ENCODE measurements at places on chromosomes 5 and 9.

DNA sequence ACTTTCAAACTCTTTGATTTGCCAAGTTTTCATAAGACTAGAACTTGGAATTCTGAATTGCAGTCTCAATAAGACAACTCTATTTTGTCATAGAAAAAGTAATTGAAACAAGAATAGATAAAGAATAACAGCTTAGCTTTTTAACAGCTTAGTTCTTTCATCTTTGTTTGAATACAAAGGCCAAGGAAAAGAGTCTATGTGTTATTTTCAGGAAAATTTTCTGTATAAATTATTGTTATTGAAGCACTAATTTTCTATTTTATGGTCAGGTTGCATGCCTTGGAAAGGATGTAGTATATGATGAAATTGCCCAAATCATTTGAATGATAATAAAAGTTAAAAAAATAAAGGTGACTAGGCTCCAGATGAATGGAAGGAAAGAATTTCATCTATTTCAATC, 25.2 kb upstream of the SPRY4 start:
- no peak for DNase-seq

- no peak for DNase-seq
Observed at GRCh38 chr5:103094737-103095136, 25.2 kb downstream of the GIN1 start.

- DNase-seq, result no peak
Observed at GRCh38 chr9:129550199-129550839, 70.6 kb downstream of the C9orf50 start.

DNA sequence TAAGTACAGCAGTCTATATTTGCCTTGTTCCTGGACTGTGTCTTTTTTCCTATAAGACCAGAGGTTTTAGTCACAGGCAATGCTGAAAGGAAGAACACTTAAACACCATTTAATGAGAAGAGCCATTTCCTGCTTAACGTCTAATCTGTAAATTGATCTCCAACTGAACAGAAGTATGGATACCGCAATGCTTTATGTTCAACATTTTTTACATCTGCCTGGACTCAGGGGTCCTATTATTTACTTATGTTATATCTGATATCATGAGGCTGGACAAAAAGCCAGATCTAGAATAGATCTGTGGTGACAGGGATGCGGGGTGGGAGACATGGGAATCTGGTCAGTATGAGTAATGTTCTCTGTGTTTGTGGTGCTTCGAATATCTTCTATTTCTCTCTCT, 334.6 kb upstream of the MPDZ start:
- DNase-seq, result no peak

DNA sequence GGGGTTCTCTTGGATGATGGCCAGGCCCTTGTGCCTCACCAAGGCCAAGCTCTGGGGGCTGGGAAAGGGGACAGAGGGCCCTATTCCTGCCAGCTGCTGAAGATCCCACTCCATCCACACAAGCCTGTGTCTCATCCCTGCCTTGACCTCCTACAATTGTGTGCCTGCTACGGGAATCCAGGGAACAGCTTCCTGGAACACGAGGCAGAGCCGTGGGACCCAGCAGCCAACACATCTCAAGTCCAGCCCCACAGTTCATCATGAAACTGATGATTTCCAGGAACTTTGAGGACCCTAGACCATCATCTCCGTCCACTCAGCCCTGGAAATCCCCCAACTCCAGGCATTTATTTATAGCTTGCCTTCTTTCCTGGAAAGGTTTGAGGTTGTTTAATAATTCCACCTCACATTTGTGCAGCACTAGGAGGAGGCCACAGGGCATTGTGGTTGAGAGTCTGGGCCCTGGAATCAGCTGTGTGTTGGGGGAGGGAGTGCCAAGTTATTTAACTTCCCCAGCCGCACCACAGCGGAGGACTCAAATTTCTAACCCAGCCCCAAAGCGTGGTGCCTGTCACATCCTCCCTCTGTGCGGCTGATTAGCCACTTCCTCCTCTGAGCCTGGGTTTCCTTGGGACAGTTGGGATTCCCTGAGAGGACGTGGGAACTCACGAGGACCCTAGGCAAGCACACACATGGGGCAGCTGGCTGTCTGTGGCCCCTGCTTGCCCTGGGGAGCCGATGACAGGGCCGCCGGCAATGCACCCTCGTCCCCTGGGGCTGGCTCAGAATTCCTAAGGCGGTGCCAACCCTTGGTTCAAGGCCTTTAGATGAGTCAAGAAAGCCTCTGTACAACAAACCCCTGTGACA, 58.2 kb upstream of the GGTA1 start:
- no peak for DNase-seq

GRCh38 chr5:90387508-90387907, 22.0 kb downstream of the CETN3 start:
- no peak for DNase-seq

DNA sequence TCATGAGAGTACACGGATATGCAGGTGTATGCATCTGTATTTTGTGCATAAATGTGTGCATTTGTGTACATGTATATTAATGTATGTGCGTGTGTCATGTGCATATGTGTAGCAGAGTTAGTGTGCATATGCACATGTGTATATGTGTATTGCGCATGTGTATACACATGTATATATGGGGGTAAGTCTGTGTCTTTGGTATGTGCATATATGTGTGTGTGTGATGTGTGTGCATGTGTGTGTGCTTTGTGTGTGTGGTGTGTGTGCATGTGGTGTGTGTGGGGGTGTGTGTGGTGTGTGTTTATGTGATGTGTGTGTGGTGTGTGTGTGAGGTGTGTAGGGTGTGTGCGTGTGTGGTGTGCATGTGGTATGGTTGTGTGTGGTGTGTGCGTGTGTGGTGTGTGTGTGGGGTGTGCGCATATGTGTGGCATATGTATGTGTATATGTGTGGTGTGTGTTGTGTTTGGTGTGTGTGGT, 13.1 kb upstream of the CTSL start:
- DNase-seq, result no peak

GRCh38 chr9:137407590-137408300, 15.2 kb downstream of the EXD3 start:
- DNase-seq, result no peak

GRCh38 chr5:136058039-136058971, 29.5 kb downstream of the TGFBI start:
- DNase-seq, result no peak

GRCh38 chr9:27655441-27655840, 82.2 kb upstream of the C9orf72 start:
- no peak for DNase-seq

DNA sequence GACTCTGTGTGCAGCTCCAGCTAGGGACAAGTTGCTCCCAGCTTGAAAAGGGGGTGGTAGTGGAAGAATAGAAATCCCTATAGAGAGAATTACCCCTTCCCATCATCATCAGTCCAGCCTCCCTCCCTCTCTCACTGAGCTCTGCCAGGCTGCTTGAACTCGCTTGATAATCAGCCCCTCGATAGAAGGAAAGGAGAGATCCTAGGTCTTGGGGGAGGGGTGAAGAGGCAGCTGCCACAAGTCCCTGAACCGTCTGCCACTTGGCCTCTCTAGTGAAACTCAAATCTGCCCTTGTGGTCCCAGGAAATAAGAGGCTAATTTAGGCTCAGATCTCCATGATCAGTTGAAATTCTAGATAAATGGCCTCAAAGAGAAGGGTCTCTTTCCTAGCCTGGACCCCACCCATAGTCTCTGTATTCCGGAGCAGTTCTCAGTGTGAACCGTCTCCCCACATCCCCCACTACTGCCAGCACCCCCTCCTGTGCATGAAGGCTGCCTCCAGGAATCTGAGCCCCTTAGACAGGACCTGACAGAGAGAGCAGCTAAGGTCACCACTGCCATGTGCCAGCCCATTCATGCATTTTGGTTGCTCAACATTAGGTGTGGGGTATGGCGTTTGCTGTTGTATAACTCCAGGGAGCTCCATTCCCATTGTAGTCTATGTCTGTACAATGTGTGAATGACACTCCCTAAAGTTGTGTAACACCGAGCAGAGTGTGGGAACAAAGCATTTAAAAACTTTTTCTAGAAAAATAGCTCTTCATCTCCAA, 5.5 kb downstream of the DNAJB5 start:
- DNase-seq, result no peak

- DNase-seq, result no peak
Observed at GRCh38 chr5:146394486-146394885, 52.6 kb upstream of the TCERG1 start.

- no peak for DNase-seq
Observed at GRCh38 chr5:1338506-1339070, 6.3 kb downstream of the CLPTM1L start.

DNA sequence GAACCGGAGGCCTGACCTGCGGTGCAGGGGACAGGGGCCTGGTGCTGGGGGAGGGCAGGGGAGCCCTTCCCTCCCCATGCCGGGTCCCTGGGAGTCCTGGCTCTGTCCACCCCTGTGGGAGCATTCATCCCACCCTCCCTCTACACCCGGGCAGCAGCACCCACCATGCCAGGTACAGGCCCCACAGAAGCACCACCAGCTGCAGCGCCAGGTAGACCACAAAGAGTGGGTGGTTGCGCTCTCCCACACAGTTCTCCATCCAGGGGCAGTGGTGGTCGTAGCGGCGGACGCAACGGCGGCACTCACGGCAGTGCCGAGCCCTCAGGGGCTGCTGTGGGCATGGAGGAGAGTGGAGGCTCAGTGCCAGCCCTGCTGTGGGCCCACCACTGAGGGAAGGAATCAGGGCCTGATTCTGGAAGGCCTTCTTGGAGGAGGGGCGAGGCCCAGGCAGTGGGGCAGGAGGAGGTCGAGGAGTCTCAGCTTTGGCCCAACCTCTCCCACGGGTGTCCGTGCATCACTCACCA, 2.4 kb downstream of the ZDHHC12 start:
- no peak for DNase-seq

DNA sequence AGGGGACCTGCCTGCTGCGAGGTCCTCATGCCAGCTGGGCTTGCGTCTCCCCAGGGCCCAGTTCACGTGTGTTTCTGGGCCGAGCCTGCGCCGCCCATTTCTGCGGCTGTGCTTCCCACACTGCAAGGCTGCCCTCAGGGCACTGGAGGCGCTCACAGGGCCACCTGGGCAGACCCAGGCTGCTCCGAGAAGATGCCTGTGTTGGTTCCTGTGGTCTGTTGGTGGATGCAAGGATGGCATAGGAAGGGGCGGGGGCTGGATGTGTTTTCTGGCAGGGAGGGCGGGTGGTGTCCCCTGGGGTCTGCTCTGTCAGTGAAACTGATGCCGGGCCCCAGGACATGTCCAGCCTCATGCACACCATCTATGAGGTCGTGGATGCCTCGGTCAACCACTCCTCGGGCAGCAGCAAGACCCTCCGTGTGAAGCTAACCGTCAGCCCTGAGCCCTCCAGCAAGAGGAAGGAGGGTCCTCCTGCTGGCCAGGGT, 25.9 kb downstream of the NKD2 start:
- no peak for DNase-seq

GRCh38 chr9:82583524-82583923, 479.4 kb downstream of the RASEF start:
- DNase-seq, result no peak

- no peak for DNase-seq
Observed at GRCh38 chr5:171614971-171615653, 170.5 kb upstream of the SMIM23 start.

DNA sequence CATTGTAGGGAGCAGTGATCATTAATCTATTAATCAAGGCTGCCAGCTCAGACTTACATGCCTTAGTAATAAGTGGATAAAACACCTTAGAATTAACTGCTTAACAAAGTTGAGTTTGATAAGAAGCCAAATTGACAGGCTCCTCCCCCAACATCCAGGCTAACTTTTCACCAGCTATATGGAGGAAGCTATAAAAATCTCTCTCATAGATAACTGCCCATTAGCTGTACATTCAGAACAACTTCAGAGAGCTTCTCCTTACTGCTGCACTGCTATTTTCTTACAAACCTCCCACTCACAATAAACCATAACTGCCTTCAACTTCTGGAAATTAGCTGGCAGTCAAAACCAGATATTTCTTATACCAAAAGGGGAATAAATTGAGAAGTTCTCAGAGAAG, 364.1 kb downstream of the PRELID2 start:
- no peak for DNase-seq

DNA sequence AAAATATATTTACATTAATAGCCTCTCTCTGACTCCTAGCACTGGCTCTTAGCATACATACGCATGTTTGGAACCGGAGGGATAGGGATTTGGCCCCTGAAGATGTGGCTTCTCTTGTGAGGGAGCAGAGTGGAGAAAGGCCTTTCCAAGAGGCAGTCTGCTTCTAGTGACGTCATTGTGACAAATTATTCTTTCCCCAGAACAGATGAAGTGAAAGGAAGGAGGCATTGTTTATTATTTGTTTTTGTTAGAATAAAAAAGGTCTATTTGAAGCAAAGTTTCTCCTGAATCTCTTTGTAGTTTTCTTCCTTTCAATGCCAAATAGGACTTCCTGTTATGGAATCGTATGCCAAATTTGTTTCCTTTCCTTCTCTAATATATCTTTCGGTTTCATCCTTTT, 361.6 kb downstream of the ICE1 start:
- no peak for DNase-seq

DNA sequence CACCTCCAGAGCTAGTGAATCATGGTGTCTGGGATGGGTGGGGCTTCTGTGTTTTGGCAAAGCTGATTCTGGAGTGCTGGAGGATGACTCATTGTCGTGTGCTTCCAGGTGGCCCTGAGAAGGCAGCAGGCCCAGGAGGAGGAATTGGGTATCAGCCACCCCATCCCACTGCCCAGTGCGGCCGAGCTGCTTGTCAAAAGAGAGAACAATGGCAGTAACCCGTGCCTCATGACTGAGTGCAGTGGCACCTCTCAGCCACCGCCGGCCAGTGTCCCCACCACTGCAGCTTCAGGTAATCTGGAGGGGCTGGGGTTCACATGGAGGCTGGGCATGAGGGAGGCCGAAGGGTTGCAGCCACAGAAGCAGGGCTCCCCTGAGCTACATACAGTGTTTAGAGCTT, 5.4 kb downstream of the DMRT1 start:
- DNase-seq, result no peak

Data from stimulated activated CD8-positive, alpha-beta memory T cell treated with anti-CD3 and anti-CD28 coated beads, Interleukin-2, amount 100 ng/mL, for 1 hour (primary cell).